ENCODE measurements at places on chromosomes 3 and 15.

GRCh38 chr3:157330206-157330605, 106.4 kb upstream of the PTX3 start:
- DNase-seq: no peak

DNA sequence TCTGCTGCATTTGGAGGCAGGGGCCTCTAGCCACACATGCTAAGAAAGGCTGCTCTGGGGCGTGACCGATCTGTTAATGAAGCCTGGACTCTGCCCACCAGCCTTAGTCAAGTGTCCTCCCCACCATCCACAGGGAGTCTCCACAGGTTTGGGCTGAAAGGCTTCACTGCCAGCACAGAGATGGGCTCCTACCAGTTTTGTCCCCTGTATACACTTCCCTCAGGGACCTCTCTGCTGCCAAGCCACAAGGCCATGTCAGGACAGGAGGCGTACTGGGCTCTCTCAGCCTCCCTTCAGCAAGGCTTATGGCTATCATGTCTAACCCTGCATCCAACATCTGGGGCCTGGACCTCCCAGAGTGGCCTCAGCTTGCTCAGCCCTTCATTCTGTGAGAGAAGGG, 23.5 kb downstream of the KIF9 start:
- no peak for DNase-seq

DNA sequence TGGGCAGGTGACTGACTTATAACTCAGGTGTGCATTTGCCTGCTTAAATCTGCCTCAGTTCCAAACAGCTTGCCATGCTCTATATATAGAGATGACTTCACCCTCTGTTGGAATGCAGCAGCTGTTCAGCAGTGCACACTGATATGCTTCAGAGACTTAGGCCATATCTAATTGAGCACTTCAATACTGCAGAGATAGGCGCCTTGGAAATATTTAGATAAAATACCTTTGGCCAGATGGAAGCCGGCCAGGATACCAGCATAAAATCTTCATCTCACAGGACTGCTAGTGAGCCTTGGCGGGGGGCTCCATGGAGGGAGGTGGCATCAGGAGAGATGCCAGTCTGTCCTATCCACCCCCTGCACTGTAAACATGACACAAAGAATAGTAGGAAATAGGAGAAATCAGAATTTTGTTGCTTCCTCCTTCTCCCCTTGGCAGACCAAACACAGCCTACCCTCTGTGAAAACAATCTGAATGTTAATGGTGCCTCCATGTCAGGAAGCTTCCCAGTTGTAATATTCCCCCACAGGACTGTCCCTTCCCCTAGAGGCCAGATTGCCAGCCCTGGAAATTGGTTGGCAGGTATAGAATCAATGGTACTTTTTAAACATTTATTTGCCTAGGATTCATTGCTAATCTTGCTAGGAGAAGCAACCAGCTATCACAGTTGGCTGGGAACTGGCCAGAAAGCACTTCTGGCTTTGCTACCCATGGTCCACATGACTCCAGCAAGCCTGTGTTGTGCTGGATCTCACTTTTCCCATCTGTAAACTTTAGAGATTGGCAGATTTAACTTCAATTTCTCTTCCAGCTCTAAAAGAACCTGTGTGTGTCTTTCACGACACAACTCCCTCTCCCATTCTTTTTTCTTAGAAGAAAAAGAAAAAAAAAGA, 215.5 kb upstream of the KCNMB2 start:
- DNase-seq: no peak

DNA sequence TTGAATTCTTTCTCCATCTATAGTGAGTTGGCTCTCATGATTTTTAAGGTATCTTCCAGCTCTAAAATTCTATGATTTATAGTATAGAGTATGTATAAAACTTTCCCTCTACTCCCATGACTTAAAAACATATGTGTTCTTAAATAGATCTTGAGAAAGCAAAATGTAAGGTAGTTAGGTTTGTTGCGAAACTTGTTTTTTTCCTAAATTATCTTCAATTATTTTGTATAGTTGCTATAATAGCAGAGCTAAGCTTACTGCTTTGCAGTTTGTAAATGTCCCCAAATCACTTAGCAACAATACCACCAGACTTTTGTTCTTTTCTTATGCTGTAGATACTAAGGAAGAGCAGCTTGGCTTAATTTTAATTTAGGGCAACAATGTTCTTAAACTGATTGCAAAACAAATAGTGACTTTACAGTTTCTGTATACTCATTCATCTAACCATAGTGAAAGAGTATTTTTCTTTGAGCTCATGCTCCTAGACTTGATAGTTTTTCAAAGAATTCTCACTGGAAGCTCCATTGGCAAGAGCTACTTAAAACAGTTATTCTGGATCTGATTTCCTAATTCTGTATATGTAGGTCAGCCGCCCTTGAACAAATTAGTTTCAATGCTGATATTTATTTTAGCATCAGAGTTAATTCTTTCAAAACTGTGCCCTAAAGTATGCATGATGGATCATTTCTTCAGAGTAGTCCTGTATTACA, 61.2 kb downstream of the LYSMD4 start:
- DNase-seq: no peak

GRCh38 chr15:89785774-89786140, 9.6 kb downstream of the MESP2 start:
- no peak for DNase-seq

- DNase-seq: no peak
These were observed 340.3 kb upstream of the RBMS3 start for GRCh38 chr3:28940530-28940929.

DNA sequence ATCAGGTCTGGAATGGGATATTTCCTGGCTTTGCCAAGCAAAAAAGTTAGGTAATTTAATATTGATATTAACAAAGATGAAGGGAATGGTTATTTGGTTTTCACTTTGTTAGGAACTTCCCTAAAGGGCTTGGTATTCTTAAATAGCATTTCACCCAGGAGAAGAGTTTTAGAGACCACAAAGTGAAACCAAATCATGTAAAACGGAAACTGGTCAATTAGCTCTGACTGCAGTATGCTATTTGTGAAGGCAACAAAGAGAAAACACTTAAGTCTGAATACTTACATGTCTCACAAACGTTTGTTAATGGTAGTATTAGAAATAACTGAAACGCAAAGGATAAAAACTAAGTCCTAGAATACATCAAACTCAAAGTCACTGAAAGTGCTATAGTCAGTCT, 32.4 kb upstream of the SETMAR start:
- no peak for DNase-seq

DNA sequence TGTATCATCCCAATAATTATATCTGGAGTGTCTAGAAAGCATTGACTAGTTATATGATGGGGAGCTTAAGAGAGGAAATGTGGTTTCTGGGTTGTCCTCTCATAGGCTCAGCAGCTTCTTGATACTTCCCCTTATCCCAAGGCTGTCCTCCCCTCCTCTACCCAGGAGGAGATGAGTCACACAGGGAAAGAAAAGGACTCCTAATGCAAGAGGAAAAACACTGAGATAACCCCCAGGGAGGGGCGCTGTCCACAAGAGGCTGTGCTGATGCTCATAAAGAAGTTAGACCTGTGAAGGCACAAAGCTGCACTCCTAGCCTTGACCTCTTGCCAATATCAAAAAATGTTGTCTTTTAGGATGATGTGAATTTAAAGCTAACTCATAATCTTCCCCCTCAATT, 28.8 kb upstream of the GYG1 start:
- no peak for DNase-seq

- DNase-seq: no peak
These were observed 47.8 kb upstream of the RARB start for GRCh38 chr3:25380222-25380739.

GRCh38 chr3:45145681-45146614, at the start of gene CDCP1:
CDCP1 (minus strand) TSS chr3:45146378; CDS start chr3:45146287, 91 bp downstream.
- no peak for DNase-seq

DNA sequence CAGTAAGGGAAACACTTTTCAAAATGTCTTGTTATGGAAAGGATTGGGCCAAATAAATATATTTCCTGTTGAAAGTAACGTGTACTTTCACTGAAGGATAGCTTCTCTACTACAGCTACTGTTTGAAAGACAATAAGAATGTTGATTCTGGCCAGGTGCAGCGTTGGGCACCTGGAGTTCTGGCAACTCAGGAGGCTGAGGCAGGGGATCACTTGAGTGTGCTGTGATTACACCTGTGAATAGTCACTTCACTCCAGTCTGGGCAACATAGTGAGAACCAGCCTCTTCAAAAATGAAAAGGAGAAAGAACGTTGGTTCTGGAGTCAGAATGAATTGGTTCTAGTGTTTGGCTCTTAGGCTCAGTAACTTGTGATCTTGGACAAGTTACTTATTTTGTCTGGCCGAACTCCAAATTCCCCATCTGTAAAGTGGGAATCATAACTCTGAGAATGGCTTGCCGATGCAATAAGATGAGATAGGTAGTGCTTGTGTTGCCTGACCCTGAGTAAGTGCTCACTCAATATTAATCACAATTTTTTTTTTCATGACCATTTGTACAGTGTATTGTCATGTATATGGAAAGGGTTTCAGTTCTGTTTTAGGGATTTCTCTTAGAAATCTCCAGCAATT, 310.8 kb downstream of the PTPRG start:
- no peak for DNase-seq

DNA sequence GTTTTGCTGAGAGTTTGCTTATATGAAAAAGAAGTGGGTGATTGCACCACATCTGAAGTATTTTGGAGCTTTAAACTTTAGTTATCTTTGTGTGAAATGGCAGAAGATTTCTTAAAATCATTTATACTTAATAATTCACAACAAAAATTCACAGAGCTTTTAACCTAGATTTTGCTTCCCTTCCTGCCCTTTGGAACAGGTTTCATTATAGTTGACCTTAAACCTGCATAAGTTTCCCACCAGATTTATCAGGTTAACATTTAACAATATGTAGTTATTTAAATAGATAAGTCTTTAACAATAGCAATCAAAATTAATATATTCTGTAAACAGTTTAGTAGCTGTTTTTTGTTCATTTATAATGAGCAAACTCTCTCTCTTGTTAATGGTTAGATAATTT, 30.3 kb downstream of the CADM2 start:
- no peak for DNase-seq

DNA sequence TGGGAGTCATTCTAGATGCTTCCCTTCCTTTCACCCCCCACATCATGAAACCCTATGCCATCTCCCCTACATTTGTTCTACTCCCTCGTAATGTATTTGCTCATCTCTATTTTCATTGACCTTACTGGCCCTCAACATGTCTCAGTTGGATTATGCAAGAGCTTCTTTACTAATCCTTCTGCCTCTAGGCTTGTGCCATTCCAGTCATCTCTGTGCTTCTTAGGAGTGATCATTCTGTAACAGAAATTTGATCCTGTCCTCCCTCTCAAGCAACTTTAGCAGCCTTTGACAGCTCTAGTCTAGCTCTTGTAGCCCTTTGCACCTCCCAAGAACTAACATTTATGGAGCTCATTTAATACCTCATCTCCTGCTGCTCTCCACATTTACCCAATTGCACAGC, 64.7 kb downstream of the ISL2 start:
- no peak for DNase-seq

DNA sequence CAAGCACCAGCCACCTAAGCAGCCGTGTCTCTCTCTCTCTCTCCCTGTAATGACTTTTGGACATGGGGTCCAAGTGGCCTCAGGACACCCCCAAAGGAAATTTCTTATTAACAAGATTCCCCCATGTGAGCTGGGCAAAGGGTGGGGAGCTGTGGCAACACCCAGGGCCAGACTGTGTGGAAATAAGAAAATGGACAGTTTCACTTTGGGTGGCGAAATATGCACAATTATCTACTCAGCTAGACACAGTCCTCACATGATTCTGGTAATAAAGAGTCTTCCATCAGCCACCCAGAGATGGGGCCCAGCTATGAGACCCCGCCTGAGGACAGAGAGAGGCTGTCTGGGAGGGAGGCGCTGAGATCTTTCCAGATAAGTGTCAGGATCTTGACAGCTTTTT, 96.8 kb upstream of the TPM1 start:
- no peak for DNase-seq
